Stimulated activated CD4-positive, alpha-beta T cell treated with anti-CD3 and anti-CD28 coated beads, Interleukin-1b, Interleukin-23, amount 100 ng/mL, for 1 hour (primary cell): ENCODE measurements at places on chromosomes 1 and 21.

GRCh38 chr1:91804546-91805023 is 81.4 kb downstream of the TGFBR3 start:
- peak; percentile 14 for DNase-seq

GRCh38 chr1:41515131-41515678 is 30.7 kb upstream of the EDN2 start:
- no peak for DNase-seq

DNA sequence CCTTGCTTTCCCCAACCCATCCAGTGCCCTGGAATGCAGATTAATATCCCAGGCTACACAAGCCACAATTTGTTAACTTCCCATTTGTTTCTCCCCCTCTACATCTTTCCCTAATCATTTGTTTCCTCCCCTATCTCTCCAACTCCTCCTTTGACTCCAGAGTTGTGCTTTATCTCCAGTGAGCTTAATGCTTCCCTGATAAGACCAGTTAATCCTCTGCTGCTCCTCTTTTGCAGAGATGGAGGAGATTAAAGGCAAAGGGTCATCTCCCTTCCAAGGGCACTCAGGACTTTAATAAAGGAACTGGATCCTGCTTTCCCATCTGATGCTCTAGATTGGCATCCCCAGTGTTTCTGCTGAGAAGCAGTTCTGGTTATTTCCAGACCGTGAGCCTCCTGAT is 7.1 kb downstream of the FAM78B start:
- DNase-seq, result no peak

DNA sequence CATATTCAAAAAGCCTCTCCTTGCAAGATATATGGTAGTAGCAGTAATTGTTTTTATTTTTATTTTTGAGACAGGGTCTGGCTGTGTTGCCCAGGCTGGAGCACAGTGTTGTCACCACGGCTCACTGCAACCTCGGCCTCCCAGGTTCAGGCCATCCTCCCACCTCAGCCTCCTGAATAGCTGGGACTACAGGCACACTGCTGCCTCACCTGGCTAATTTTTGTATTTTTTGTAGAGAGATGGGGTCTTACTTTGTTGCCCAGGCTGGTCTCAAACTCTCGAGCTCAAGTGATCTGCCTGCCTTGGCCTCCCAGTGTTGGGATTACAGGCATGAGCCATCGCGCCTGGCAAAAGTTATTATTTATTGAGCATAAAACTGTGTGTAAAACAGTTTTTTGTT is 38.4 kb downstream of the SLC66A1 start:
- DNase-seq, result no peak

GRCh38 chr1:105865546-105865945 is 1190.9 kb upstream of the PRMT6 start:
- DNase-seq, result no peak

- no peak for DNase-seq
These were observed 53.5 kb downstream of the MRPL37 start for GRCh38 chr1:54253480-54253879.

DNA sequence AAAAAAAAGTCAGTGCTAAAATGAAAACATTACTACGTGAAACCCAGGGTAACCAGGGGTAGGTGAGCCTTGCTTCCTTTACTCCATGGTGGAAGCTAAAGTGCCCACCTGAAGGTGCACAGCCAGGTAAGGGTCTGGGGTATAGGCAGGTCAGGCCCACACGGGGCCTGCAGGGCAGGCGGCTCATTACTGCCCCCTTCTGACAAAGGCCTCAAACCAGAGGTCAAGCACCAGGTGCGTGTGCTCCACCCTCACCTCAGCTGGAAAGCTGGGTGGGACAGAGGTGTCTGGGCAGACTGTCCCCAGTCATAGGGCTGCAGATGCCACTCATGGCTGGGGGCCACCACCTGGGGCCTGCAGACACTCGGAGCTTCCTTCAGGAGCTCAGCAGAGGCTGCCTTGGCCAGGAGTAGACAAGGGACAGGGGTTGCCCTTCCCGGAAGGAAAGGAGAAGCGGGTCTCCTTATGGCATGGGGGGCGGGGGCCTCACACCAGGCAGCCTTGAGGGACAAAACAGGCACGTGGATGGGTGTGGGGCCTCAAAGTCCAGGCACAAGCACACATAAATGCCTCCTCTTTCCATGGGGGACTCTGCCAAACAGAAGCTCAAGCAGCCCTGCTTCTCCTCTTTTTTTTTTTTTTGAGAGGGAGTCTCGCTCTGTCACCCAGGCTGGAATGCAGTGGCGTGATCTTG is 36.2 kb downstream of the ACOT7 start:
- DNase-seq, result no peak
